CD4-positive, alpha-beta memory T cell (primary cell): ENCODE measurements at places on chromosomes 5 and 9.

- DNase-seq: no peak
Measured at GRCh38 chr9:93959739-93960154, 4.6 kb upstream of the BARX1 start.

DNA sequence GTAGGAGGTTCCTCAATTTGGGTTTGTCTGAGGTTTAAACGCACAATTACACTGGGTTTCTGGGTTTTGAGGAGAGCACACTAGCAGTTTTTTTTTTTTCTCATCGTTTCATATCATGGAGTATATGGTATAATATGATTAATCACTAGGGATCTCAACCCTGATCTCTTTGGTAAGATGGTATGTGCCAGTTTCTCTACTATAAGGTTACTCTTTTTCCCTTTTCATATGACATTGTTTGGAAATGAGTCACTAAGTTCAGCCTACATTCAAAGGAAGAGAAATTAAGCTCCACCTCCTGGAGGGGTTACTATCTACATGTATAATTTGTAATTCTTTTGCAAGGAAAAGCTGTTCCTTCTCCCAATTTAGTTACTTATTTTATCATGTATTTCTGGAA is 35.2 kb downstream of the MTRR start:
- DNase-seq: no peak

DNA sequence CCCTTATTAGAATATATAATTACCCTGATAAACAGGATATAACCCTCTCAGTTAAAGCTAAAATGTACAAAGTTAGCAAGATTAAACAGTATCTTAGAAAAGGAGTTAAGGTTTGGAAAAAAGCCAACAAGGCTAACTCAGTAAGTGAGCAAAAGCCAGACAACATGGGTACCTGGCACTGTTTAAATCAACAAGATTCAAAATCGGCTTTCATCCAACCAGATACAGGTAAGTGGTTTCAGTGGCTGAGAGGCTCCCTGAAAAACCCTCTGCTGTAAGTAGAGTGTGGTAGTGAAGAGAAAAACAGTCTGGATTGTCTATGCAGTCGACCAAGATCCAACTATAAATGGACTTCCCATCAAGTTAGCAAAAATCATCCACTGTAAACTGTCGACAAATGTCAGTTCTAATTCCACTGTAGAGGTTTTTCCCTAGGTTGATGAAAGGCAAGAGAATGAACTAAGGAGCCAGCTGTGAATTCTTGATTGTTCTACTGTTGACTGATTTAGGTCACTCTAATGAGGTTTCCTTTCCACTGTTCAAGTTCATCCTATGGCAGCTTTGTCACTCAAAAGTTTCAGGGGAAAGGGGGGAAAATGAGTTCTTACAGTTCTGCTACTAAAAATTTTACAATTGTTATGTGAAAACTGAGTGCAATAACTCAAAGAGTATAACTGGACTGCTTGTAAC is 27.3 kb downstream of the ETF1 start:
- DNase-seq: no peak

DNA sequence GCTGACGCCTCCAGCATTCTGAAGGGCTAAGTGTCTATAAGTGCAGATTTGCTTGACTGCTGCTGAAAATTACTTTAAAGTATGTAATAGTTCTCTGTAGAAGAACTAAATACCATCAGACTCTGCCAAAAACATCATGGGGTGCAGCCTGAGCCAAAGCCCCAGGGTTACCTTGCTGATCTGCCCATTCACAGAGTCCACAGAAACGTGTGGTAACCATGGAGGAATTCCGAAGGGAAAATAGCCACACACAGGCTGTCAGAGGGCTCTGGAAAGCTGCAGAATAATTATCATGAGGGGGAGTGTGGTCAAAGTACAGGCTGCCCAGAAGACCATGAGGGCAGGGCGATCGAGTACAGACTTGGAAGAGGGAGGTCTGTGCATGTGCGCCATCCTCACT is 36.4 kb downstream of the RETREG1 start:
- no peak for DNase-seq

GRCh38 chr5:121257621-121258020 is 594.1 kb upstream of the FTMT start:
- no peak for DNase-seq
